ENCODE measurements at places on chromosomes 2 and 18. TPM values are rescaled to one million over a fixed set of nuclear protein-coding genes. Genes with fewer than 3 reads are reported as not detected.

DNA sequence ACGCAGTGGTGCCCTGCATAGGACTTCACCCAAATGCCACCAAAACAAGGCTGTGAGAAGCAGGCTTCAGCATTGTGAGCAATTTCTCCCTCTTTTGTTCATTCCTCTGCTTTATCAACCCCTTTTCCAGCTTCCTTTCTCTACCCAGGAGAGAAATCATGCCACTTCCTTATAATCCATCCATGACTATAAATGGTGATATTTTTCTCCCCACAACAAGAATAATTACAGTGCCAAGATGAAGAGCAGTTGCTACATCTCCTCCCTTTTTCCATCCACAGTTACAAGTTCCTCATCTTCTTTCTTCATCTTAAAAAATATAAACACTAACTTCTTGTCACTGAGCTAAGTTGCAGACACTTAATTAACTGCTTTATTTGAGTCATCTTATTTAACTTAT lies 167.2 kb downstream of the ANTXR1 start:
- H3K4me3 ChIP-seq: no peak overlapping the region
- no peak overlapping the region for H3K27ac ChIP-seq
- no peak for DNase-seq
- no peaks in the 10 kb centered on the region for H3K36me3 ChIP-seq
- peaks cover 33% of the 10 kb centered on the region for H3K27me3 ChIP-seq

DNA sequence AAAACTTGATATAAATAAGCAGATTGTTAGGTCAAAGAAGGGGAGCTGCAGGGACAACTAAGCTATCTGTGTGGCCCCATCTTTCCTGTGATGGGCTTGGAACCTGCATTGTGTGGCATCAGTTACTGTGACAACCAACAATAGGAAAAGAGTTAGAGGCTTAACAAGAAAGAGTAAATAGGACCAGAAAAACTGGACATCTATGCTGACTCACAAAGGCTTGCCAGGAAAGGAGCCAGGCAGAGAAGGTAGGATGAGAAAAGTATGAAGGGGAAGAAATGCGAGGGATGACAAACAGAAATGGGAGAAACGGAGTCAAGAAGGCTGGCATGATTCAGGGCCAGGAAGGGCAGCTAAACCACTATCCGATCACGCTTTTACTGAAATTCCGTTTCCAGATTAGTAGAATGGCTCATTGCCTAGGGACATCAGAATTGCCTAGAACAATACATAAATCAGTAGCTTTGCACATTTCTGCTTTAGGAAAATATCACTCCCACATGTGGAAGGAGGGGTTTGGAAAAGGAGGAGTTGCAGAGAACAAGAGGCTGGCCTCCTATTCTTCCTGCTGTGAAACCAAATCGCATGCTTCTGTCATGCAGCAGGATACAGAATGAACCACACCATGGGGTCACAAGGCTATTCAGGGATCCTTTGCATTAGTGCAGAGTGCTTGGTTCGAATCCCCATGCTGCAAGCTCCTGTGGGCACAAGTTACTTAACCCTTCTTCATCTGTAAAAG lies 7.3 kb downstream of the PLA2R1 start:
- no peaks in the 10 kb centered on the region for H3K36me3 ChIP-seq
- no peak overlapping the region for H3K4me3 ChIP-seq

DNA sequence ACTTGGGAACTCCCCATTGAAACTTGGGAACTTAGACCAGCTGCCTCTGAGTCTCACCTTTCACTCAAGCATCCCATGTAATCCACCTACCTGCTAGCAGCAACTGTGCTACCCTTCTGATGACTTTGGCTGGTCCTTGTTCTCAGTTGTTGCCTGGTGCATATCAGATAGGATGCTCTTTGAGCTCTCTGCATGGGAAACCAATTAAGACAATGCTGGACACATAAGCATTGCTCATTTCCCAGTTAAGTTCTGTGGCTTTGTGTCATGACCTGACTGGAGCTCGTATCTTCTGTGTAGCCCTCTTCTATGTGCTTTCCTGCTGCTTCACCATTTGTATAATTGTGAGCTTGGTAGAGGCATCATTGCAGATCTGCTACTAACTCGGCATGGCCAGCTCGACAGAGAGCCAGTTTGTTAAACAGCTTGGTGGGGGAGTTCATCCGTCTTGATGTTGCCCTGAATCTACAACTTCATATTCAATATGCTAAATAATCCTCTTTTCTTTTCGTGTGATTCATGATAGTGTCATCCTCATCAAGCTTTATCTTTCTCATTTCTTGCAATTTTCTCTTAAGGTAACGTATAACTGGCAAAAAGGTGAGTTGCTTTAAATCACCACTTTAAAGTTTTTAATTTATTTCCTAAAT lies 447.5 kb upstream of the SLC14A2 start:
- no peak overlapping the region for H3K27ac ChIP-seq
- no peak overlapping the region for H3K4me3 ChIP-seq
- peaks cover 14% of the 10 kb centered on the region for H3K27me3 ChIP-seq
- H3K4me1 ChIP-seq: no peaks in the 10 kb centered on the region
- no peak for DNase-seq
- H3K36me3 ChIP-seq: no peaks in the 10 kb centered on the region

- H3K4me3 ChIP-seq: no peak overlapping the region
- DNase-seq: no peak
- H3K36me3 ChIP-seq: no peaks in the 10 kb centered on the region
- no peak overlapping the region for H3K27ac ChIP-seq
- H3K4me1 ChIP-seq: peaks cover 4% of the 10 kb centered on the region
- no peaks in the 10 kb centered on the region for H3K27me3 ChIP-seq
Measured at GRCh38 chr18:5972298-5972697, 77.0 kb upstream of the TMEM200C start.

- no peak overlapping the region for H3K4me3 ChIP-seq
- no peak overlapping the region for H3K27ac ChIP-seq
- H3K36me3 ChIP-seq: no peaks in the 10 kb centered on the region
- no peaks in the 10 kb centered on the region for H3K4me1 ChIP-seq
- DNase-seq: no peak
Measured at GRCh38 chr2:138090330-138090729, 126.1 kb downstream of the HNMT start.

- no peaks in the 10 kb centered on the region for H3K36me3 ChIP-seq
- H3K4me1 ChIP-seq: no peaks in the 10 kb centered on the region
- no peaks in the 10 kb centered on the region for H3K27me3 ChIP-seq
- DNase-seq: no peak
- no peak overlapping the region for H3K4me3 ChIP-seq
Measured at GRCh38 chr18:14961991-14962390, 214.0 kb downstream of the ANKRD30B start.

DNA sequence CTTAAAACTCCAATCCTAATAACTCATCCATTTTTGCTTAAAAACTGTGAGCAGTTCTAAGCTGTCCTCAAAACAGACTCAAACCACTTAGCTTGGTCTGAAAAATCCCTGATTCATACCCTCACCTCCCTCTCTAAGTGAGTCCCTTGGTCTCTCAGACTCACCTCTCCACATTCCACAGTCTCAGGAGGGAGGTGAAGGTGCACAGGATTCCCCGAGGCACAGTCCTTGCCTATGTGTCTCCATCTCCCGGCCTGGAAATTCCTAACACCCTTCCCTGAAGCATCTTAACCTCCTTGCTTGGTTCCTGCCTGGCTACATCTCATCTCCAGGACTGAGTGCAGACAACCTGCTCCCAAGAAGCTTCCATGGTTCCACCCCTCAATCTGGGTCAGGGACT lies 45.0 kb downstream of the CYRIA start:
- no peaks in the 10 kb centered on the region for H3K36me3 ChIP-seq
- peaks cover 33% of the 10 kb centered on the region for H3K4me1 ChIP-seq
- H3K27ac ChIP-seq: no peak overlapping the region
- no peak for DNase-seq

GRCh38 chr2:239500574-239501550 lies 100.0 kb upstream of the HDAC4 start:
- H3K4me1 ChIP-seq: no peaks in the 10 kb centered on the region
- H3K27me3 ChIP-seq: peaks cover 3% of the 10 kb centered on the region
- DNase-seq: no peak
- no peaks in the 10 kb centered on the region for H3K36me3 ChIP-seq
- H3K27ac ChIP-seq: no peak overlapping the region
- no peak overlapping the region for H3K4me3 ChIP-seq

Gene ANKRD53
- total RNA-seq: not detected

Gene ICOS
- total RNA-seq: 61.8 TPM

Gene PELI1
- 44.9 TPM for total RNA-seq

Gene USP34
- total RNA-seq: 77.5 TPM

Gene UGT1A9
- not detected for total RNA-seq

All from activated CD4-positive, alpha-beta memory T cell treated with anti-CD3 and anti-CD28 coated beads, Interleukin-2, amount 10 ng/mL, durations not matched to agents 7 days and 5 days (primary cell).